Muscle of leg (tissue), 16 donors: ENCODE measurements at places on chromosomes 3 and 15.

DNA sequence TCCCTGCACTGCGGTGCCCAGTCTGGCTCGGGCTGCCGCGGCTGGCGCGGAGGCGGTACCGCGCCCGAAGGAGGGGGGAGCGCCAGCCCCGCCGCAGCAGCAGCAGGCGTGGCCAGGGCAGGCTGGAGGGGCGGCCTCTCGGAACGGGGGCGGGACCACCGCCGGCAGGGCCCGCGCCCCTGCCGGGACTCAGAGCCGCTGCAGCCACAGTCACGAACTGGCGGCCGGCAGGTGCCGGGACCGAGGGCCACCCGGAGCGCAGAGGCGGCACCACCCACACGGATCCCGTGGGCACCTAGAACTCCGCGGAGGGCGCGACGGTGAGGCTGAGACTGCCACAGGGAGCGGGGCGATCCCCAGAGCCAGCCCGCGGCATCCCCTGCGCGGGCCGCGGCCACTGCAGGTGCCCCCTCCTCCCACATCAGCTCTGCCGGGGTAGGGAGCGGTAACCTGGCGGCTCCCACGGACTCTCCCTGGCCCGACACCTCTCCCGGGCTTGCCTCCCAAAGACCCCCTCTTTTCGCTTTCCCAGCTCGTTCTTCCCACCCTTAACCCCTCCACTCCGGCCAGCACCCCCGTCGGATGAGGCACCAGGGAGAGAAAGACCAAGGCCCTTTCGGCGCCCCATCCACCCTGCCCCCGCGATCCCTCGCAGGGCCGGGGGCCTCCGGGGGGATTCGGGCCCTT lies at the start of gene VWA5B2:
Gene VWA5B2 (plus strand): TSS at position 192 of the 687 bp plus-strand sequence. CDS start 944 bp downstream, outside the sequence.
- peak; percentile 57 for DNase-seq

DNA sequence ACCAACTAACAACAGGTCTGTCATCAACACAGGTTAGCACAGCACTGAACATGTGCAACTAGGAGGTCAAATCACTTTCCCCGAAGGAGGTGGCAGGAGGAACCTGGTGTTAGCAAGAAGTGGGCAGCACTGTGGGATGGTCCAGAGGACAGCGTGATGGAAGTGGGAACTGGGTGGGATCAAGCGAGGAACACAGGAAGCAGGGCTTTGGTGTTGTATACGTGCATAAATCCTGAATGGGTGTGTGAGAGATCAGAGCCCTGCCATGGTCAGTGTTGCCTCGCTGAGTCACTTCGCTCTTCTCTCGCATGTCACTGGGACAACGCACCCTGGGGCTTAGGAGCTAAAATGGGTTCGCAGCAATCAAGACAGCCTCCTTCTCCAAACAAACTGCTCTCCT lies 62.1 kb downstream of the MOBP start:
- no peak for DNase-seq

GRCh38 chr15:68983961-68984481 lies 30.5 kb upstream of the NOX5 start:
- no peak for DNase-seq

GRCh38 chr3:37626736-37627565 lies 234.7 kb upstream of the CTDSPL start:
- no peak for DNase-seq

DNA sequence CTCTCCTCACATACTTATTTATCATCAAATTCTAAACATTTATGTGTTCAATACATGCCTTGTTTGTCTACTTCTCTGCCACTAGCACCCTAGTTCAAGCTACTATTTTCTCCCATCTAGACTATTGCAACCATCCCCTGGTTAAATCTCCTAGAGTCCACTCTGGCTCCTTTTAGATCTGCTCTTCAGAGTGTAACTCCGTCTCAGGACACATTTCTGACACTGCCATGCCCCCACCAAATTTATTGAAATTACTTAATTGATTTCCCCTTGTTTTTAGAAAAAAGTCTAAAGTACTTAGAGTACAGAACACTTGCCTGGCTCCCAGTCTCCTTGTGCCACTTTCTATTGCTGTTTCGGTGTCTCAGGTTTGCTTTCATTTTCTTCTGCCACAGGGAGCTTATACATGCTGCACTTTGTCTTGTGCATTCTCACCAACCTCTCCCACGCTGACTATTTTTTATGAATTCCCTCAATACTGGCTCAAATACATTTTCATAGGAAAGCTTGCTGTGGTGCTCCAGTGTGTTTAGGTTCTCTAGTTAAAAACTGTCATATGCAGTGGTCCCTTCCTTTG lies 792.3 kb downstream of the DIPK2A start:
- DNase-seq, result no peak
